ENCODE measurements at places on chromosomes 1 and 21.

DNA sequence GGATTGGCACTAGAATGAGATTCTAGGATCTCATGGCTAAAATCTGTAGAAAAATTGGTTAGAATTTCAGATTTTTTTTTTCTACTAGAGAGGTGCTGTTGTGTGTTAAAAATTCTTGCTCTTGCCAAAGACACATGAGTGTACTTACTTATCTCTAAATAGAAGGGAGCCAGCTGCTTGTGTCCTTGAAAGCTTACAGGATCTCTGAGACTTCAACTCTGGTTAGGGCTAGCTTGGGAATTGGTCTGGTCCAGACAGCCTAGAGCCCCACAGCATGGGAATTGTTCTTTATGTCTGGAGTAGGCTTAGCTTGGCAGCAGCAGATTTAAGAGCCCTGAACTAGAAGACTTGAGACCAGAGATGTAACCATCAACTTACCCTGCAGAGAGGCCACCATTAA lies 37.3 kb downstream of the MACO1 start:
- no peak for DNase-seq

- no peak for DNase-seq
These were observed 64.4 kb downstream of the FAAP20 start for GRCh38 chr1:2130156-2130555.

GRCh38 chr1:67688526-67689219 lies 3.7 kb downstream of the GADD45A start:
- DNase-seq, result no peak

DNA sequence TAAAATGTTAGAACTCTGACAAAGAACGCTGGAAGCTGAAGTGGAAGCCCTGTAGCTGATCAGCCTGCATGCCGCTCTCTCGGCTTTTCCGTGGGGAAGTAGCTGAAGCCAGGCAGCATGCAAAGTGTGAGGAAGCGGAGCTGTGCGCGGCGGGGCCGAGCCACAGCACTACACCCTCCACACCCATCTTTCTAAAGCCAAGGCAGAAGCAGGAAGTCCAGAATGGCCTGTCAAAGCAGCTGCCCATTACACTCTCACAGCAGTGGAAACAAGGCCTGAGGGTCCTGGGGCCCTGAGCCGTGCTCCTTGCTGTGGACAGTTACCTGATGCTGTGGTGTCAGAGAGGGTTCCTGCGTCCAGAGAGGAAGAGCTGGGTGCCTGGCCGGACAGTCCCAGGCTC lies 69.6 kb downstream of the UBR4 start:
- DNase-seq, result no peak

- no peak for DNase-seq
These were observed 40.9 kb downstream of the PTAFR start for GRCh38 chr1:28135371-28136168.

DNA sequence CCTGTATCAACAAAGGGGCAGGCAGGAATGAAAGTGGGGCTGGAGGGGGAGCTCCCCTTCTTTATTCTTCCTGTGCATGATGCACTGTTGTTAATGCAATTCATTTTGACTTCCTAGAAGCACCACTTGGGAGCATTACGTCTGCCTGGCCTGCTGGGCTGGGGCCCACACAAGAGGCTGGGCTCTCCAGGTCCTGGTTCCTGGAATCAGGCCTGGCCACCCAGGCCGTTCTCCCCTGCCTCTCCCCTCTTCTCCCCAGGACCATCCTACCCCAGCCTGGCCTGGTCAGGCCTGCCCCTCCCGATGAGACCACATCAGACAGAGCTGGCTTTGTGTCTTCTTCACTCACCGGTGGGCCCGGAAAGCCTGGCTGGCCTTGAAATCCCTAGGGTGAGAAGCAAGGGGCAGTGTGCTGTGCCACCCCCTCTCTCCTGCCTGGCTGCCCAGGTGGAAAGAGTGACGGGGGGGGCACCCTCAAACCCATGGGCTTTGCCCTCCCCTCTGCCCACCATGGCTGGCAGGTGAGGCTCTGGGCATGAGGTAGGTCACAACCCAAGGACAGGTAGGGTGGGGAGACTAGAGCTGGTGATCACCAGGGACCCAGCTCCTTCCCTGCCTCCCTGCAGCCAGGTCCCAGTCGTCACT lies 20.7 kb upstream of the PEF1 start:
- no peak for DNase-seq

DNA sequence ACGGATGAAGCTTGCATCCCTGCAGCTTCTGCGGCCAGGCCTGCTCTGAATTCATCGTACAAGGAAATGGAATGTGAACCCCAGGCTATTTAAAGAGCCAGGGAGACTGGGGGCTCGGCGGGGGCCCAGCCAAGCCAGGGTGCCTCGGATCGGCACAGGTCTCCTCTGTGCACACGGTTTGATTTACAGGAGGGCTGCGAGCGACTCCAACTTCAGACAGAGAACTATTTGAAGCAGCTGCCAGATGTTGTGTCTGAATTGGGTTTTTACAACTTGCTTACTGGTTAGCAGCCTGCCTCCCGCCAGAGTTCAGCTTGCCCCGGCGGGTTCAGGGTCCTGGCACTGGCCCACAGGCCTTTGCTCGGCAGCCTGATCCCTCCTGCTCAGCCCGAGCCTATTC lies 83.2 kb downstream of the SPSB1 start:
- DNase-seq, result no peak

- DNase-seq, result no peak
These were observed 118.3 kb downstream of the NUF2 start for GRCh38 chr1:163440090-163440489.

DNA sequence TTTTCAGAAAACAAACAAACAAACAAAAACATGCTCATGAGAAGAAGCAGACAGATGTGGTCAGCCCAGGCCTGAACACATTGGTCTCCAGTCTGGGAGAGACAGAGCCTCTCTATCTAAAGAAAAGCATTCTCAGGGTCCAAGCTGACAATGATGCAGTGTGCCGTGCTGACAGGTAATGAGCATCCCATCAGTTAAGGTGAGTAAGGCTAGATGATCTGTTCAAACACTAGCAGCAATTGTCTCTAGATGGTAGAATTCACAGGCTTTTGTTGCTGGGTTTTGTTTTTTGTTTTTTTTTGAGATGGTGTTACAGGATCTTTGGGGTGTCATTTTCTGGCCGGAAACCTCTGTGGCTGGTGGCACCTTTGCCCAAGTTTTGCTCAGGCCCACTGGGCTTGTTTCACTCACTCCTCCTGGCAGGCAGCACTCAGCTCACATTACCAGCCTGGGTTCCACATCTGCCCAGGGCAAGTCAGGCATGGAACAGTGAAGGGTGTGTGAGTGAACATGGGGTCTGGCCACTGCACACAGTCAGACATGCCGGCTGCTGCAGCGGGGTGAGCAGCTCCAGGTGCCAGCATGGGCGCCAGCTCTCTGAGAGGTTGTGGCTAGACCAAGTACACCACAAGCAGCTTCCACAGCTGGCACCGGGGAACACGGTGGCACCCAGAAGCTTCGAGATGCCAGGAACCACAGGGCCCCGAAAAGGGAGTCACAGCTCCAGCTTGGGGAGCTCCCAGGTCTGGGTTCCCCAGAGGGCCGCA lies 2.5 kb upstream of the C1QA start:
- no peak for DNase-seq

DNA sequence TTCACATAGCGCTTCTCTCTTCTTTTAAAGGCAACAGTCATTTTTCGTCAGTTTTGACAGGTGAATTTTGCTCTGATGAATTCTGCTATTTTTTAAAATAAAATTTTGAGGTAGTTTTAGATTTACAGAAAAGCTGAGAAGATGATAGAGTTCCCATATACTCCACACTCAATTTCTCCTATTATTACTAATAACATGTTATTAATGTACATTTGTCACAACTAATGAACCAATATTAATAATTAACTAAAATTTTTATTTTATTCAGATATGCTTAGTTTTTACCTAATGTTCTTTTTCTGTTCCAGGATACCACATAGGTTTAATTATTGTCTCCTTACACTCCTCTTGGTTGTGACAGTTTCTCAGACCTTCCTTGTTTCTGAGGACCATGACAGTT lies 197.0 kb downstream of the ZC3H11B start:
- no peak for DNase-seq

GRCh38 chr1:2376261-2376741 lies 15.1 kb downstream of the MORN1 start:
- no peak for DNase-seq

DNA sequence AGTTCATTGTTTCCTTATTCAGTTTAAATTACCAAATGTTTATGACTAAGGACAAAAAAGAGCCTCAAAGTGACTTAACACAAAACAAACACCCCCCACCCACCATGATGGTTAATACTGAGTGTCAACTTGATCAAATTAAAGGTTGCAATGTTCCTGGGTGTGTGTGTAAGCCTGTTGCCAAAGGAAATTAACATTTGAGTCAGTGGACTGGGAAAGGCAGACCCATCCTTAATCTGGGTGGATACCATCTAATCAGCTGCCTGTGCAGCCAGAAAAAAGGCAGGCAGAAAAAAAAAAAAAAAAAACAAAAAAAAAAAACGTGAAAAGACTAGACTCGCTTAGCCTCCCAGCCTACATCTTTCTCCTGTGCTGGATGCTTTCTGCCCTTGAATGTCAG lies 543.4 kb downstream of the NEGR1 start:
- DNase-seq, result no peak

DNA sequence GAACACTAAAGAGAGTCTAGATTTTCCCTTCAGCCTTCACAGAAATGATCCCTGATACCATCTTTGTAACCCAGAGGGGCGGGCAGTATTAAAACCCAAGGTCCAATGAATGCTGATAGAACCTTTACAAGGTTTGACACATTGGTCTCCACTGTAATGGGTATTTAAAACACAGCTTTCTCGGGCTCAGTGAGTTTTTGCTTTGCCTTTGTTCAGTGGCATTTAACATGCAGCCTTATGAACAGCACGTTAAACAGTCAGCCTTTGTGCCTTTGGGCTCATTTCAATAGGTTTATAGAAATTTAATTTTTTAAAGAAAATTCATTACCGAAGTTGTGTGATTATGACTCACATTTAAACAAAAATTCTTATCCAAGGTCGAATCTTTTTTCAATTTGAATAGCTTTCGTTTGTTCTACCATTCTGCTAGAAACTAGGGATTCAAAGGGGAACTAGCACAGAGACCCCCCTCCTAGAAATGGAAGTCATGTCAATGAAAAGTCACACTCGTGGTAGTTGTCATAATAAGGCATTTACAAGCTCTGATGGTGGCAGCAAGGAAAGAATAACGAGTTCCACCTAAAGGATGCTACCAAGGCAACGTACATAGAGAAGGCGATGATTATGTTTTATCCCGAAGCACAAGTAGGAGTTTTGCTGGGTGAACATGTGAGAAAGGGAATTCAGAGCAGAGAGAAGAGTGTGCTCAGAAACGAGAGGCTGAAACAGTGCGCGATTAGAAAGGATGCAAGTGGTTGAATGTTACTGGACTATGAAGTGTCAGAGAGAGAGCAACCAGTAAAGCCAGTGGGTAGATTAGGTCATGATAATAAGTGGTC lies 66.2 kb downstream of the SGIP1 start:
- DNase-seq, result no peak

GRCh38 chr1:109319114-109319513 lies 12.3 kb upstream of the MYBPHL start:
- no peak for DNase-seq

DNA sequence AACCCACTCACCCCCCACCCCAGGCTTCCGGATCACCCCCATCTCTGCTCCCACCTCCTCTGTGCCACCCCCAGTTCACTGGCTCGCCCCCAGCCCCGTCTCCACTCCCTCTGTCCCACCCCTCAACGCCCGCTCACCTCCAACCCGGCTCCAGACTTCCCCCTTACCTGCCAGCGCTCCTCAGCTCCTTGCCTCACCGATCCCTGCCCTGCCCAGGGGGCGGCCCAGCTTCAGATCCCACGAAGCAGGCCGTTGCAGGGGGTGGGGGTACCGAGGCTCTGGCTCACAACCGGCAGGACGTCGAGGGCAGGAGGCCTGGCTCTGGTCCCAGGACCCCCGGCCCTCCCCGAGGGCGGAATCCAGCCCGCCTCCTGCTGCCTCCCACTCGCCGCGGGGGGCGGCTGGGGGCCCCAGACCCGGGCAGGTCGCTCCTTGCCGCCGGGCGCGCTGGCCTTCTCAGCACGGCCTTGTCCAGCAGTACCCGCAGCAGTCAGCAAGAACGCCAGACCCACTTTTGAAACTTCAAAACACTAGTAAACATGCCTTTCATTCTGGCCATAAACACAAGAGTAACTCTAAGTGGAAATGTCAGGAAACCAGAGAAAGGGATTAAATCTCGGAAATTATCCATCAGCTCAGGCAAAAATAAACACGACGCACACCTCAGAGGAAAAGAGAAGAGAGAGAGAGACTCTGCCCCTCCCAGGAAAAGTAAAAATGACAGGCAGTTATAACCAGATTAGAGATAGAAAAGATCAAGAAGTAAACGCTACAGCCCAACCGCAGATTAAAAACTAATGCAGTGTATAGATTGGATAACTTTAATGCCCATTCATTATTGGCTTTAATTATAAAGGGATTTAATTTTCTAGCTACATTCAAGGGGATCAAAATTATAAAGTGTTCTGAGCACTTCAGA lies 1.0 kb upstream of the FAM89A start:
- no peak for DNase-seq

- no peak for DNase-seq
These were observed 69.0 kb downstream of the C1orf21 start for GRCh38 chr1:184455786-184456185.

DNA sequence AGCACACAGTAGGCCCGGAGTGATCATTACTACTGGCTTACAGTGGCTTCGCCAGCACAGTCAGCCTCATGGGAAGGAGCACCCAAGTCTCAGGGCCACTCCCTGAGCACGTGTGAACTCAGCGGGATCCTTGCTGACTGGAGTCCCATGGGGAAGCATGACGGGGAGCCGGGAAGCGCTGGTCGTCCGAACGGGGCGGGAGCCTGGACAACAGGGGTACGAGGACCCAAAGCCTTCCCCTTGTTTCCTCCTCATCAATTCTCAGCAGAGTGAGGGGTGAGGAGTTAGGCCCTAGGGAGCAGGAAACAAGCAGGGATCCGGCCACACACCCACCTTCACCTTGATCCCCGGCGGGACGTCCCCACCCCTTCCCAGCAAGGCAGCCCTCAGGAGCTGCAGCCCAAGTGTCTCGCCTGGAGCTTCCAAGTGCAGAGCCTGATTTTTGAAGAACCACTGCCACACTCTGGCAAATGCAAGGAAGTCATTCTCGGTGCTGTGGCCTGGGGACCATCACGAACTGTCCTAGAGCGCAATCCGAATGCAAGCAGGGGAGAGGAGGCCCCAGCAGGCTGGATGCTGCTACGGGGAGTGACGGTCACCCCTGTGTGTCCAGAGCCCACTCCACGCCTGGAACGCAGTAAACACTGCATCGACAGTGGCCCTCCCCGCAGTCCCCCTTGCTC lies 35.5 kb downstream of the TOMM20 start:
- DNase-seq, result no peak
